MCF 10A (cell line): ENCODE measurements at places on chromosomes 11 and 22. TPM values are rescaled to one million over a fixed set of nuclear protein-coding genes. Genes with fewer than 3 reads are reported as not detected.

DNA sequence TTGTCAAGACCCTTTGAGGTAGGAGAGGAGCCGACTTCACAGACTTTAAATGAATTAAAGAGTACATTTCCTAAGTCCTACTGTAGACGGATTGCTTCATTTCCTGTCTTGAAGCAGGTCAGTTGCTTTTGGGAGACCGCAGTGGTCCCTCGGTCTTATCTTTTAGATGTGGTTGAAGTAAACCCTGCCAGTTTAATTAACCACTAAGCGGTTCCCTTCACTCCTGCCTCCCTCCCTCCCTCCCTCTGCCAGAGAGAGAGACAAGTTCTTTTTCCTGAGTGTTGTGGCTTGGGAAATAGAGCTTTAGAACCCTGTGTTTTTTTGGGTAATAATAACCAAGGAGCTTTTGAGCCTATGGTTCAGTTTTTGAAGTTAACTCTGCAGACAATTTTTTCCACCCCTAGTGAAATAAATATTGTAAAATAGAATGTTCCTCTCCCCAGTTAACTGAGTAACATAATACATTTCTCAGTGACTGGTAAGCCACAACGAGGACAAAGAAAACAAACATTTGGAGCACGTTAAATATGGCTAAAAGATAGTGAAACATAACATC lies 147.5 kb downstream of the LDLRAD3 start:
- peaks cover 6% of the 10 kb centered on the region for H3K4me1 ChIP-seq
- H3K36me3 ChIP-seq, result peaks cover 71% of the 10 kb centered on the region
- no peak overlapping the region for H3K4me3 ChIP-seq

- no peak overlapping the region for H3K27ac ChIP-seq
- peaks cover 28% of the 10 kb centered on the region for H3K4me1 ChIP-seq
- peak; percentile 59 for DNase-seq
- peaks cover 29% of the 10 kb centered on the region for H3K36me3 ChIP-seq
These were observed 2.3 kb downstream of the CTSC start for GRCh38 chr11:88335284-88335683.

- H3K27ac ChIP-seq, result no peak overlapping the region
- H3K4me1 ChIP-seq, result peaks cover 8% of the 10 kb centered on the region
These were observed 83.5 kb upstream of the THY1 start for GRCh38 chr11:119506436-119506835.

DNA sequence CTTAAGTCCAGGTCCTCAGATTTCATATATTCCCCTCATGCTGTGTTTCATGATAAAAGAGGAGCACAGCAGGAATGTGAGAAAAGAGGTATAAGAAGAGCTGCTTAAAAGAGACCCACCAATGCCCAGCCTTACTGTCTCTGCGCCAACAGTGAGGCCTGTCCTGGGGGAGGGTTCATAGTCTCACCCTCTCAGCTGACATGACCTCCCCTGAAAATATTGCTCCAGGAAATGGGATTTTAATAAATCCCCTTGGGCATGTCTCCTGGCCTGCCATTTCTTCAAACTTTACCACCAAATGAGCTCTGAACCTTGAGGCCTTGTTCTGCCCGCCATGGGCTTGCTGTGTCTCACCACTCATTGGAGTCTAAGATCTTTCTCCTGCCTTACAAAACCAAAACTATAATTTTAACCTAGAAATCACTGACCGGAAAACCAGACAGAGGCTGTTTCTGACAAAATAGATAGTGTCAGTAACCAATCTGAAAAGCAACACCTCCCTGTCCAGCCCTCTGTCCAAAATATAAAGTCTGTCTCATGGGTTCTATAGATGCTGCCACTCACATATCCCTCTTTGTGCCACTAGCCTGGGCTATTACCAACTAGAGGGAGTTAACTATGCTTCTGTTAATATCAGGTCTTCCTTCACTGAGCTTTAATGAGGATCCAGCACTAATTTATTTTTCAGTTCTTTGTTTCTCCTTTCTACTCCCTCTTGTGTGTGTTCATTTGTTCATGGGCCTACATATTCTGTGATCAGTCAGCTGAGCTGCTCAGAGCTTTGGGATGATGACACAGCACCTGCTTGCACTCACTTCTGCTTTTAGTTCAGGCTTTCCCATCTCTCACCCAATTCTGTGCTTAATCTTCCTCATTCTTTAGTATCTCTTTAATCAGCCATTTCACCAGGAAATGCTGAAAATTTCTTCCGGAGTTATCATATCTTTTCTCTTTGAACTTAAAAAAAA lies at the start of gene OR2AG2:
TSS of gene OR2AG2 (minus strand) at position 51 of the 968 bp plus-strand sequence. CDS start 3,019 bp downstream, outside the sequence.
- H3K27me3 ChIP-seq, result no peaks in the 10 kb centered on the region
- H3K4me1 ChIP-seq, result no peaks in the 10 kb centered on the region
- H3K36me3 ChIP-seq, result no peaks in the 10 kb centered on the region
- H3K4me3 ChIP-seq, result no peak within 1 kb of the TSS
- no peak for DNase-seq
- H3K27ac ChIP-seq, result no peak within 1 kb of the TSS

DNA sequence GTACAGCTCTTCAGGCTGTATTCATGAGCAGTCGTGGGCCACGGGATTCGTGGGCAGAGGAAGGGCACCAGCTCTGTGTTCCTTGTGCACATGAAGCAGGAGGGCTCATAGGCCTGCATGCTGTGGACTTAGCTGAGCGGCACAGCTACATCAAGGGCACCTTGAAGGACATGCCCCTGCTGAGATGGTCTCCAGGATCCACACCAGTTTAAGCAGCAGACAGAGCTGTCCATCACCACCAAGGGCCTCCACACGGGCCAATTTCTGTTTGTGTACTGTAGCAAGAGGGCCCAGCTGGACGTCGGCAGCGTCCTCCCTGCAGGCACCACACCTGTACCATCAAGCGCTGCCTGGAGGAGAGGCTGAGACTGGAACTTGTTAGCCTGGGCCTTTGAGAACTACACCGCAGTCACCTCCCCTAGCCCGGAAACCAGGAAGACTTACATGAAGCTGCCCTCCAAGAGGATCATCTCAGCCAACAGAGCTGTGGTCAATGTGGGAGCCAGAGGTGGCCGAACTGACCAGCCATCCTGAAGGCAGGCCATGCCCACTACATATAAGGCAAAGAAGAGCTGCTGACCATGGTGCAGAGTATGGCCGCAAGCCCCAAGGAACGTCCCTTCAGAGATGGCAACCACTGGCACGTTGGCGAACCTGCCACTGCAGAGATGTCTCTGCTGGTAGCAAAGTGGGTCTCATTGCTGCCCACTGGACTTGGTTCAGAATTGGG lies 32.7 kb upstream of the GNB1L start:
- H3K36me3 ChIP-seq, result peaks cover 5% of the 10 kb centered on the region
- no peak overlapping the region for H3K4me3 ChIP-seq
- H3K4me1 ChIP-seq, result peaks cover 26% of the 10 kb centered on the region
- peak overlapping the region; percentile 69 for H3K27ac ChIP-seq
- DNase-seq, result no peak

DNA sequence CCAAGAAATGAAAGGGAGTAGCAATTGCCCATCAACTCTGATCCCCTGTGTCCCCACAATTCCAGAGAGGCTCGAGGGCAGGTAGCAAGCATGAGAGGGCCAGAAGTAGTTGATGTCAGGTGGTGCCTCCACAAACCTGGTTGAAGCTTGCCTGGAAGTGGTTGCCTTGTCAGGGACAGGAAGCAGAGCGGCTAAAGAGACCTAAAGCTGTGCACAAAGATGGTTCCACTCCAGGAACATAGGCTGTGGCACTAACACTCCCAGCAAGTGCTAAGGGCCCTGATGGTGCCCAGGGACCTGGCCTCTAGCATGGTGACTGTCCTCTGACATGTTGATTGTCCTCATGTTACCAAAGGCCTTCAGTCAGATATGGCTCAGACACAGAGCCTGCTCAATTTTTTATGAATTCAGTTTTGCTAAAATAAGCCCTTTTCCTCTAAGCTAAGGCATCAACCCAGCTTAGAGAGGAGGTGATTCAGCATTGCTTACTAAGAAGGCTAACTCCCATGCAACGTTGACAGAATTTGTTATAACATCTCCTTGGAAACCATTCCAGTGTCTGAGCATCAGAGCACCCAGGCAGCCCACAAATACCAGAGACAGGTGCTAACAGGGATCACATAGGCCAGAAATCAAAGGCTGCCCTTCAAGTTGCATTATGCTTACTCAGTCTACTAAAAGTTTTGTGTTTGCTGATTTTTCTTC lies 196.3 kb upstream of the ARHGAP20 start:
- DNase-seq, result peak; percentile 35

GRCh38 chr11:91394727-91395414 lies 829.7 kb upstream of the FAT3 start:
- no peaks in the 10 kb centered on the region for H3K4me1 ChIP-seq
- no peak for DNase-seq
- no peaks in the 10 kb centered on the region for H3K27me3 ChIP-seq
- no peak overlapping the region for H3K4me3 ChIP-seq

- no peaks in the 10 kb centered on the region for H3K27me3 ChIP-seq
- H3K4me1 ChIP-seq, result peaks cover 7% of the 10 kb centered on the region
- H3K36me3 ChIP-seq, result no peaks in the 10 kb centered on the region
- H3K4me3 ChIP-seq, result no peak overlapping the region
- no peak for DNase-seq
- no peak overlapping the region for H3K27ac ChIP-seq
These were observed 928.9 kb downstream of the TBC1D22A start for GRCh38 chr22:47691152-47691895.

The OR51E1 gene
- not detected in 2 replicates for total RNA-seq

The SHANK2 gene
- 0.52 and 0.86 TPM in 2 replicates for total RNA-seq

DNA sequence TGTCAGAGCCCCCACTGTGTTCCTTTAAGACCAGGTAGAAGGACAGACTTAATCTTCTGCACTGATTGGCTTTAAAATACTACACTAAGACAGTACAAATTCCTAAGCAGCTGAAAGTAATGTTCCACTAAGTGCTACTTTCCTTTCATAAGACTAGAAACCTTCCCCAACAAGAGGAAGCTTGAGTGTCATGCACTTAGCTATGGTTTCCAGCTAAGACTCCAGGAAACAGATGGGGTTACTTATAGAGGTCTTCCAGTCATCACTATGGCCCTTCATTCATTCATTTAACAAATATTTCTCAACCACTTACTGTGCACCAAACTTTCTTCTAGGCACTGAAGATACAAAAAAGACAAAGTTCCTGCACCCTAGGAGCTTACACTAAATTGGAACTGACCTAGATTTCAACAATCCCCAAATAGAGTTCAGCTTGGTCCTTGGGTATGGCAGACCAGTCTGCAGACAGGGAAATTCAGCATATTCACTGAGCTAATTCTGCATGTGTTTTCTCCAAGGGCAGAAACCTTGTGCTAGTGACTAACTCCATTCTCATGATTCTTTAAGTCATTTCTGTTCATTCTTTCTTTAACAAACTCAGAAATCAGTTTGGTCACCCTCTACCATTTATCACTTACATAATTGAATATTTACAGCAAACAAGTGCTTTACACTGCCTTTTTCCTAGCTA lies 178.4 kb upstream of the MTNR1B start:
- DNase-seq, result no peak
- no peaks in the 10 kb centered on the region for H3K4me1 ChIP-seq
- no peaks in the 10 kb centered on the region for H3K36me3 ChIP-seq
- no peak overlapping the region for H3K4me3 ChIP-seq
- no peaks in the 10 kb centered on the region for H3K27me3 ChIP-seq

The PAMR1 gene
- total RNA-seq, result 0.51 TPM in 1 of 2 replicates, not detected in the other

- H3K4me3 ChIP-seq, result no peak overlapping the region
- H3K27ac ChIP-seq, result no peak overlapping the region
- H3K36me3 ChIP-seq, result no peaks in the 10 kb centered on the region
- no peaks in the 10 kb centered on the region for H3K27me3 ChIP-seq
- peaks cover 11% of the 10 kb centered on the region for H3K4me1 ChIP-seq
- no peak for DNase-seq
These were observed 21.1 kb upstream of the LRRC55 start for GRCh38 chr11:57160665-57161064.

DNA sequence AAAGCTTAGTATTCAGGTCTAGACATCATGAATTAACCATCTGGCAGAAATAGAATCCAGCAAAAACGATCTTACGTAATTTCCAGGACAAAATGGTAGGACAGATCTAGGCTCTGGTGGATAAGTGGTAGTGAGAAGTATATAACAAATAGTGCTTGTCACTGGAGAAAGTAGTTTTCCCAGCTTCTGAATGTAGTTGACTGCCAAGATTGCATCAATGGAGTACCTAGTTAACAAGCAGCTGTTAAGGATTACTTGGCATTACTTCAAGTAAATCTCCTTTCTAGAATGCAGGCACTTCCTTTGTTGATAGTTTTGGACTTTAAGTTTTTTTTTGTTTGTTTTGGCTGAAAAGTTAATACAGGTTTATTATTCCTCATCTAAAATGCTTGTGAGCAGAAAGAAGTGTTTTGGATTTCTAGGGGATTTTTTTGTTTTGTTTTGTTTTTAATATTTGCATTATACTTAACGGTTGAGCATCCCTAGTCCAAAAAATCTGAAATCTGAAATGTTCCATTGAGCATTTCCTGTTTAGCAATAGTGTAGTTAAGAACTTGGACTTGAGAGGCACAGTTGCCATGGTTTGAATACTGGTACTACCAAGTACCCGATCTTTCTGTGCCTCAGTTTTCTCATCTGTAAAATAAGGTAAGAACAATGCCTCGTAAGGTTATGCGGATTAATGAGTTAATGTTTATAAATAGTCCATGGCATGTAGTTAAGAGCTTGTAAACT lies 20.3 kb downstream of the FAM118B start:
- H3K36me3 ChIP-seq, result peaks cover 31% of the 10 kb centered on the region
- H3K27ac ChIP-seq, result no peak overlapping the region
- DNase-seq, result peak; percentile 18
- no peak overlapping the region for H3K4me3 ChIP-seq
- H3K27me3 ChIP-seq, result no peaks in the 10 kb centered on the region

The MPEG1 gene
- not detected in 2 replicates for total RNA-seq

The TRPM5 gene
- total RNA-seq, result not detected in 2 replicates

DNA sequence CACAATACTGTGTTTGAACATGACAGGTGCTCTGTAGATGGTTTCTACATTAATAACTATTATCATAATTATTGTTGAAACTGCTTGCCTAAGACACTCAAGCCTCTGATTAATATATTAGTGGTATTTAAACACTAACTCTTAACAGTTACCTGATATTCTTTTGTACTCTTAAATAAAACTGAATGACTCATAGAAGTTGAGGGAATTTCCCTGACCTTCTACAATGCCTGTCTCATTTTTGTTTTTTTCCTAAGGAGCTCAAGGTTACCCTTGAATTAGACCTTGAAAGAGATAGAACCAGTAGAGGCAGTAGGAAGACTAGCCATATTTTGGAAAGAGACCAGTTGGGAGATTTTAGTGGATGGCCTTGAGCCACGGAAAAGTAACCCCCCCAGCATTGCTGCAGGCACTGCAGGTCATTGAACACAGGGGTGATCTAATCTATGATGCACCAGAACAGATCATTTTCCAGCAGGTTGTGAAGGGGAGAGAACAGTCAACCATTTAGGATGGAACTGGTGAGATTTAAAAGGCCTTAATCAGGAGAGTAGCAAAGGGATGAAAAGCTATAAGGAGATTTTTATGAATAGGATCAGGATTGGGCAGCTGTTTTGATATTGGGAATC lies 148.3 kb downstream of the PGR start:
- no peaks in the 10 kb centered on the region for H3K27me3 ChIP-seq
- no peaks in the 10 kb centered on the region for H3K36me3 ChIP-seq
- no peak overlapping the region for H3K4me3 ChIP-seq
- no peak overlapping the region for H3K27ac ChIP-seq
- H3K4me1 ChIP-seq, result no peaks in the 10 kb centered on the region

The MS4A18 gene
- not detected in 2 replicates for total RNA-seq

DNA sequence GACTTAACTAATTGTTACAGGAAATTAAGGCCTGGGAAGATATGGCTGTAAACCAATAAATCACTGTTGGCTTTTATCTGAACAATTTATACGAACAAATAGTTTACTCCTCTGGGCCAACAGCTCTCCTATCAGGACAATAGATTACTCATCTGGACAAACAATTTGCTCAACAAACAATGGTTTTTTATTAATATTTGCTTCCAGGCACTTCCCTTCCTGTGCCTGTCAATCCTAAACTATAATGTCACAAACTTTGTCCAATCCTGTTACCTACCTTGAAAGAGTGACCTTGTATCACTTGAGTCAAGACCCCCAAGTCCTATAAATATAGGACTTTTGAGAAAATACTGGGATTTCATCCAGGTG lies 87.6 kb upstream of the OR9Q1 start:
- no peaks in the 10 kb centered on the region for H3K4me1 ChIP-seq
- H3K4me3 ChIP-seq, result no peak overlapping the region
- H3K36me3 ChIP-seq, result no peaks in the 10 kb centered on the region
